ENCODE measurements at places on chromosomes 11 and 22.

- DNase-seq = peak; percentile 44
Observed at GRCh38 chr11:40986320-40986719, 473.1 kb downstream of the LRRC4C start.

- DNase-seq = no peak
Observed at GRCh38 chr11:30405385-30405784, 82.5 kb downstream of the ARL14EP start.

DNA sequence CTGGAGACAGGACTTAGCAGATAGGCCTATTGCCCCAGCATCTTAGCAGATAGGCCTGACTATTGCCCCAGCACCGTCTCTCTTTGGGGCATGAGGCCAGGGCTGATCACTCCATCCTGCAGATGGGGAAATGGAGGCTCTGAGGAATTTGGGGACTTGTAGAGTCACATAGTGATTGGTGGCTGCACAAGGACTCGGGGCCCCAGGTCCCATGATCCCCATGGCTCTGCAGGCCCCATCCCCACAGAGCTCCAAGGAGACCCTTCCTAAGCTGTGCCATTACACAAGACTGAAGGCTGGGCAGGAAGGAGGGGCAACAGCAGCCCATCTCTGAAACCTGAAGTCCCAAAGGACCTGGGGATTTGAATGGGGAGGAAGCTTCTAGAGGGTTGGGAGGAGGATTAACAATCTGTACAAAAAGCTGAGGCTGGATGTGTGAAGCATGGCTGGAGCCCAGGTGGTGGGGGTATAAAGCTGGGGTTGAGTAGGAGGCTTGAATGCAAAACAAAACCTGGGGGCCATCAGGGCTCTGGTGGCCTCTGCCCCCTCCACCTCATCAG lies 1.6 kb downstream of the ARAP1 start:
- no peak for DNase-seq

- DNase-seq = no peak
Observed at GRCh38 chr11:8721609-8722500, 39.3 kb downstream of the RPL27A start.

DNA sequence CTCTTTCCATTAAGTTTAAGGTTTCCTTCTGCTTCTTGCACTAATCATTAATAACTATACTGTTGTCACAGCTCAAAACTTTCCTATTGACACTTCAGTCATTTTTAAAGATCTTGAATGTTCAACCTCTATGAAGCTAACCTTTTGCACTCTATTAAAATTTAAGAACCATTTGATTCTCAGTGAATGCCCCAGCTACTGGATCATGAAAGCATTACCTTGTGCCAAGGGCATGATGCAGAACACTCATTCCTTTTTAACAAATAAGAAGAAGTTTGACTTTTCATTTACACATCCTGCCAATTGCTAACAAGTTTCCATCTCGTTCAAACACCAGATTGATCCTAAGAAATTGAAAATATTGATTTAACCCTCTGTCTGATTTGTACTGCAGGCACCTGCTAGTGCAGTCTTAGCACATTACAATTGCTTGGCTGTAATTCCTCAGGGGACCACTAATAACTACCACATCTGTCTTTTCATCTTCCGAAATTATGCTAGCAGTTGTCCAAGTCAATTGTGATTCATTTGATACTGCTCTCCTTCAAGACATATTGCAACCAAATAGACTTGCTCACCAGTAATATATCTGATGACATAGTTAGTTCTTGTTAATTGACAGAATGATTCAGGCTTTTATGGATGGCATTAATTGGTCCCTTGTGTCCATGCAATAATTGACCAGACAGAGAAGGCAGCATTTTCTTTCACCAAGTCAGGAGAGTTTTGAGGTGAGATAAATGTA lies 158.4 kb downstream of the TEAD1 start:
- no peak for DNase-seq

GRCh38 chr11:65586676-65587075 lies 8.9 kb downstream of the KCNK7 start:
- no peak for DNase-seq

GRCh38 chr11:122780296-122780949 lies 57.9 kb upstream of the CRTAM start:
- DNase-seq = no peak
